ENCODE measurements at places on chromosomes 1 and 21.

- DNase-seq = no peak
These were observed 1.9 kb upstream of the MPZ start for GRCh38 chr1:161311595-161312181.

DNA sequence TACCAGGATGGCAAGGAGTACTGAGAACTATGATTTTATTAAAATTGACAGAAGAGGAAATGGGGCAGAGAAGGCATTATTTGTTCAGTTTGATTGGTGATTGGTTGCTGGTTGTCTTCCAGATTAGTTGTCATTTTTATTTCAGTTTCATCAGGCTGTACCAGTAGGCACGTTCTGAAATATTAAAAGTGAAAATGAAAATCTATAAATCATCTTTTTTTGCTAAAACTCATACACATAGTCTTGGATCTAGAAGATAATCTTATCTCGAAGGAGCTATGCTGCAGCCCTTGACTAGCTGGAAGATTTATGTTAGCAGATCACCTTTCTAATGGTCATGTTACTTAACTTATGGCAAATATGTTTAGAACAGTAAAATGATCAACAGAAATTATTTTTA is 29.0 kb downstream of the NEK7 start:
- no peak for DNase-seq

- no peak for DNase-seq
These were observed 39.0 kb upstream of the USH2A start for GRCh38 chr1:216462066-216462775.

GRCh38 chr1:244970744-244971551 is 106.6 kb upstream of the HNRNPU start:
- peak; percentile 83 for DNase-seq

GRCh38 chr1:17935230-17935629 is 172.4 kb upstream of the IGSF21 start:
- DNase-seq = no peak

- no peak for DNase-seq
These were observed 12.3 kb upstream of the PIK3CD start for GRCh38 chr1:9639227-9639626.

- DNase-seq = no peak
These were observed 3.4 kb downstream of the DIRAS3 start for GRCh38 chr1:68046885-68047658.

DNA sequence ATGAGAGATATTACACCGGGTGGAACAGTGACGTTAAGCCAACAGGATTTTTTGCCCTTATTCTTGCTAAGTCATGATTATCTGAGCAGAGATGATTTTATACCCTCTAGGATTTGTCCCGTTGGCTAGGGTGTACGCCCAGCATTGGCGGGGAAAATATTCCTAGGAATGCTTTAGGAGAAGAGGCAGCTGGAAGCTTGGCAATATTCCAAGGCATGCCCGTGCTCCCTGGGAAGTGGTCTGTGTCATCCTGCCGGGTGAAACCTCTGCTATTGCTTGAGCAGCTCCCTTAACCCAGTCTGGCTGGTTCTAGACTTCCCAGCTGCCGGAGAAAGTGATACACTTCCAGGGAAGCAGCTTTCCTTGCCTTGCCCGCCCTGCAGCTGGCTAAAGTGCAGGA is 16.2 kb downstream of the CHRNB2 start:
- DNase-seq = no peak

DNA sequence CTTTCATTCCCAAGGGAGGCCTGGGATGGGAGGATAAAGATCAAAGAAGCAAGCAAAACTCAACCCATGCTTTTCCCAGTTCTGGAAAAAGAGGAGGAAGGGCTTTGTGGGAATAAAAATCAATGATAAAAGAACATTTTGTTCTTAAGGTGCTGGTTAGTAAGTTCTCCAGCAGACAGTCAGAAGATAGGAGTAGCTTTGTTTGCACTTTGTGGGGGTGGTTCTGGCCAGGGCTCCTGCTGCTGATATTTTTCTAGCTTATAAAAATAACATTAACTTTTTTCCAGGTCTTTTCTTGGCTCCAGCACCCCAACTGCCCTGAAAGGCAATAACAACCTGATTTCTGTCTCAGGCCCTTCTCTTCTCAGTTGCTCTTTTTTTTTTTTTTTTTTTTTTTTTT is 220.0 kb downstream of the FGGY start:
- DNase-seq = no peak

- DNase-seq = peak; percentile 40
These were observed 858.0 kb downstream of the USP25 start for GRCh38 chr21:16587681-16588375.

DNA sequence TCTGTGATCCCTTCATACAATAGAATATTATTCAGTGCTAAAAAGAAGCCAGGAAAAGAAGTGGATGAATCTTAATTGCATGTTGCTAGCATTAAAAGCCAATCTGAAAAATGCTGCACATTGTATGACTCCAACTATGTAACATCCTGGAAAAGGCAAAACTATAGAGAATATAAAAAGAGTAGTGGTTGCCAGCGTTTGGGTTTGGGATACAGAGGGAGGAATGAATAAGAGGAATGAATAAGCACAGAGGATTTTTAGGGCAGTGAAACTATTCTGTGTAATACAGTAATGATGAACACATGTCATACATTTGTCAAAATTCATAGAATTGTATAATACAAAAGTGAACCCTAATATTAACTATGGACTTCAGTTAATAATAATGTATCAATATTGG is 42.5 kb downstream of the GPR88 start:
- no peak for DNase-seq

DNA sequence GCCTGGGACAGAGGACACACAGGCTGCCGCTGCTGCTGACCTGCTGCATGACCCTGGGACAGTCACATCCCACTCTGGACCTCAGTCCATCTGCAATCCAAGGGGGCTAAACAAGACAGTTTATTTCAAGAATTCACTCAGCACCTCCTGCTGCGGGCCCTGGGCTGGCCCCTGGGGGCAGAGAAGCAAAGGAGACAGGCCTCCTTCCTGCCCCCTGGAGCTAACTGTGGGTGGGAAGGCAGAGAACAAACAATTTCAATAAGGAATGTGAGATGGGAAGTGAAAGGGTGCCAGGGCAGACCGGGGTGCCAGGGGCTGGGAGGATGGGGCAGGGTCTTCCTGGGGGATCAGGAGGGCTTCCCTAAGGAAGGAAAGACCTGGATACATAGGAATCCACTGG is 60.0 kb downstream of the TAS1R2 start:
- DNase-seq = no peak

DNA sequence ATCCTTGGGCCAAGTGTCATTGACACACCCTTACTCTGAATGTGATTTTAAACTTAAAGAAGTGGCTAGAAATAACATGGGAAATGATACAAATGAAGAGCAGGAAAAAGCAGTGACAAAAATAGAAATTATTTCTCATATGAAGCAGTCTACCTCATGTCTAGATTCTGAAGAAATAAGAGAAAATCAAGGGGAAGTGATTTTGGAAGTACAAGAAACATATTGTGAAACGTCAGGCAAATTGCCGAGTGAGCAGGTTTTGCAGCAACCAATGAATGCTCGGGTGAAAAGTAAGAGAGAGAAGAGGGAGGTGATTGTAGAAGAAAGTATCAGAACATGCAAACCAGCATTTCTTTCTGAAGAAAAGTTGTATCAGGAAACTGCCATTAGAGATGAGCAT is 130.7 kb downstream of the MACF1 start:
- DNase-seq = no peak

DNA sequence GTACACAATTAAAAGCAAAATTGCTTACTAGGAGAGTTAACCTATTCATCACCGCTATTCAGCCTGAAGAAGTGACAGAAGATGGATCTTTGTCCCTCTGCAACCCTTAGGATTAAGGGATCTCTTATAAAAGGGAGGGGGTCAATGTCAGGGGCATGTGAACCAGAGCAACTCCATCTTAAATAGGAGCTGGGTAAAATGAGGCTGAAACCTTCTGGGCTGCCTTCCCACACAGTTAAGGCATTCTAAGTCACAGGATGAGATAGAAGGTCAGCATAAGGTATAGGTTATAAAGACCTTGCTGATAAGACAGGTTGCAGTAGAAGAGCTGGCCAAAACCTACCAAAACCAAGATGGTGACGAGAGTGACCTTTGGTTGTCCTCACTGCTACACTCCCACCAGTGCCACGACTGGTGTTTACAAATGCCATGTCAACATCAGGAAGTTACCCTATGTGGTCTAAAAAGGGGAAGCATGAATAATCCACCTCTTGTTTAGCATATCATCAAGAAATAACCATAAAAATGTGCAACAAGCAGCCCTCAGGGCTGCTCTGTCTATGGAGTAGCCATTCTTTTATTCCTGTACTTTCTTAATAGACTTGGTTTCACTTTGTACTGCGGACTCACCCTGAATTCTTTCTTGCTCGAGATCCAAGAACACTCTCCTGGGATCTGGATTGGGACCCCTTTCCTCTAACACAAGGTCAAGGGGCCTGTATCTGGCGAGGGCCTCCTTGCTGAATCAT is 35.3 kb upstream of the NEK2 start:
- DNase-seq = no peak

DNA sequence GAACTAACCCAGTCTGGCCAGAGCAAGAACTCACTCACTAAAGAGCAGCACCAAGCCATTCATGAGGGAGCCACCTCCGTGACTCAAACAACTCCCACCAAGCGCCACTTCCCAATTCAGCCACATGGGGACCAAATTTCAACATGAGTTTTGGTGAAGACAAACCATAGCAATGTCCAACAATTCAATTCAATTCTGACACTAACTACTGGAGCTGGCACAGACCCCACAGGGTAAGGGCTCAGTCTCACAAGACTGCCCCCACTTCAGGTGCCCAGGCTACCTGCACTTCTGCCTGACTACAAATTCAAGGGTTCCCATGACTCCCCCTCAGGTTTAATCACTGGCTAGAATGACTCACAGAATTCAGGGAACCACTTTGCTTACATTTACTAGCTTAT is 48.8 kb upstream of the RAP1A start:
- no peak for DNase-seq

GRCh38 chr1:51976846-51977602 is 13.5 kb downstream of the RAB3B start:
- no peak for DNase-seq

DNA sequence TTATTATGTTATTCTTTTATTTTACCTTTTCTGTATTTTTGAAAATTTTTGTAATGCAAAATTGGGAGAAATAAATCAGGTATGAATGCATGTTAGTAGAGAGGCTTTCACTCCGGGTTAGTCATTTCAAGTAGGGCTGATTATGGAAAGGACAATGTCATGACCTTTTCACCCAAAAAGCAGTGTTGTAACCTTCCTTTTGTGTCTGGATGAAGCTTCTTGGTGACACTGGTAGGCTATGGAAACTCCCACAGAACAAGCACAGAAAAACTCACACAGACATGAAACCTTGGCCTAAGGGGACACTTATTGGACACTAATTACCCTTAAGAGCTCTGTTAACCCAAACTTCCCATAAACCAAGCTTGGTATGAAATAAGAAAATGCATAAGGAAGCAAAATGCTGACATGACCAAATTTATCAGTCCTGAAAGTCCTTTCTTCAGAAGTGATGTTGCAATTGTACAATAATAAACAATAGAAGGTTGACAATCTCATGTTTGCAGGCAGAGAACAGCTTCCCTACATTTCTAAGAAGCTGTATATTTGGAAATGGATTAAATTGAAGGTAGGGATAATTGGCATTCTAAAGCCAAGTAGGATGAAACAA is 70.0 kb upstream of the KCNJ15 start:
- no peak for DNase-seq

DNA sequence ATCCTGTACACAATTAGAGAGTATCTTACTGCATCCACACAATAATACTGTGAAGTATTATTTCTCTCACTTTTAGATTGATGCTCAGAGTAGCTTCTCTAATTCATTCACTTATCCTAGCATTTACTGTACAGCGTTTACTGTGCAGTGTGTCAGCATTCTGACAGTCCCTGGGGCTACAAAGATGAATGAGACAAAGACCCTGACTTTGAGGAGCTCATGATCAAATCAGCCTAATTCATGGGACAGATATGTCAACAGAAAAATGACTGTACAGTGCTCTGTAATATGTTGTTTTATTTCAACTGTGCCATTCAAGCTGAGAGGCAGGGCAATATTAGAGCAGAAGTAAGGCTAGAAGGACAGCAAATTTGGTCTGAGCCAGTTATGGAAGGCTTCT is 152.5 kb downstream of the ZNF648 start:
- DNase-seq = no peak

DNA sequence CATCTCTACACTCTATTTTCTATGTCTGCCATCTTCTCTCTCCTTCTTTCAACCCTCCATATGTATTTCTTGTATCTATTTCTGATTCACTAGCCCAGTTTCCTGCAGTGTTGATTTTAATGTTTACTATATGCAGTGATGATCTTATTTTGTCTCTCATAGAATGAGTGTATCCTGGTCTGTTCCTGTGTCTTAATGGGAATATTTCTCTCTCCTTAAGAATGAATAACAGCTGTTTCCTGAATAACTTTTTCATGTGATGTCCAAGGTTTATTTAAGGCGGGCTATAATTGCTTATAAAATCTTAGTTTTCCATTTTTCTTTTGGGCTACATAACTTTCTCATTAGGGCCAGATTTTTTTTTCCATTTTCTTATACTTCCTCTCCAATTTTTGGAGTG is 144.5 kb downstream of the C1orf21 start:
- no peak for DNase-seq

DNA sequence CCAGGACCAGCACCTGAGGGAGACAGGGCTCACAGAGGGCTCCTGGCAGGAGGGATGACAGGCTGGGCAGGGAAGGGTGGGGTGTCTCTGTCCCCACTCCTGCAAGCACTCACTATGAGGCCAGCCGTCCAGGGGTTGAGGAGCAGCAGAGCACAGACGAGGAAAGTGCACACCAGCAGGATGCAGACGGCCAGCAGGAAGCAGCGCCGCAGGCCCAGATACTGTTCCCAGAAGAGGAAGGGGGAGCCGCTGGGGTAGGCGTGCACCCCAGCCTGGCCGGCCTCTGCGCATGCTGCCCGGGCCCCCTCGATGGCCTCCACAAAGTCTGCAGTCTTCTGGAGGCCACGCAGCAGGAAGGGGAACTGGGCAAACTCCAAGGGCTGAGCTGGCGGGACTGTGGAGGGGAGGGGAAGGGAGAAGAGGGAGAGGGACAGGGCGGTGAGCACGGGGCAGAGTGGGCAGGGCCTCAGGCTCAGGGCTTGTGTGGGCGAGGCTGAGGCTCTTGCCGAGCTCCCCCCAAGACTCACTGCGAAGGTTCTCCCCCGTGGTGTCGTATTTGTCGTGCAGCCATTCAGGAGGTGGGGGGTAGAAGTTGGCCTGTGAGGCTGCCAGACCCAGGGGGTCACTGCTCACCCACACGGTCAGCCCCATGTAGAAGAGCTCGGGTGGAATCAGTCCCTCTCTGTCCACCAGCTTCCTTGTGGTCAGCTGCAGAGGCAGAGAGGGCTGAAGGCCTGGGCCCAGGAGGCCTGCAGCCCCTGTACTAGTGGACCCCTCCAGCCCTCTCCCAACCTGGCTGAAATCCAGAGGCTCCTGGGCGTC is 16.5 kb downstream of the PTCH2 start:
- DNase-seq = no peak

DNA sequence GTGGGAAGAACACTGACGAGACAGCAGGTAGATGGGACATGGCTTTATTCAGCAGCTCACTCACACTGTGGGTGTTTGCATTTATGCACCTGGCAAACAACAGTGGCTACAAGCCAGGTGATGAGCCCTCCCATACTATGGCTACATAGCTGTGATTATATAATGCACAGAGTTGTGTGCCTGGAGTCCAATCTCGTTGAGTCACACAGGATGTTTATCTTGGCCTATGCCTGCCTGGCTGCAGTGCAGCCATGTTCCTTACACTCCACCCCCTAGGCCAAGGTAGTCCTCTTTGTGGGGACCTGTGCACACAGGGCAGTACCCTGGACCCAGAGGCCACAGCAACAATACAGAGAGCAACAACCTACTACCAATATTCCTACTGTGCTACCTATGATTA is 1643.8 kb downstream of the MRPL39 start:
- DNase-seq = no peak

Measured in retinal pigment epithelial cell (primary cell).